ENCODE measurements at places on chromosomes 12 and 14. TPM values are rescaled to one million over a fixed set of nuclear protein-coding genes. Genes with fewer than 3 reads are reported as not detected.

- DNase-seq: no peak
Observed at GRCh38 chr12:120015313-120015712, 26.3 kb downstream of the BICDL1 start.

- no peak for DNase-seq
Observed at GRCh38 chr12:2609020-2609419, 185.8 kb upstream of the FKBP4 start.

DNA sequence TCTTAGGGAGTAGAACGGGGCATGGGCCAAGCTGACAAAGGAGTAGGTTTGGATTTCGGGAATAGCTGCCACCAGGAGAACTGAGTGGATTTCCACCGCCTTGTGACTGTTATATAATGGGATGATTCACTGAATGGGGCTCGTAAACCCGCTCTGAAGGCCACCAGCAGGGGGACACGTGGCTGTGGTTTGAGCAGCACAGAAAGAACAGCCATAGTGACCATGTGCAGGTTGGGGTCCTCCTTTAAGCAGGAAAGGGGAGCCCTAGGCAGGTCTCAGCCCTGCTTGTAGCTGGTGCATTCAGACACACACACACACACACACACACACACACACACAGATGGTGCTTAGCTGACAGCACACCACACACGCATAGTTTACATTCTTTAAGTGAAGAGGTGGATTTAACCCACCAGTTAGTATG is 8.6 kb upstream of the ASB2 start:
- peak; percentile 54 for DNase-seq

GRCh38 chr12:5485454-5485853 is 53.5 kb downstream of the NTF3 start:
- DNase-seq: no peak

DNA sequence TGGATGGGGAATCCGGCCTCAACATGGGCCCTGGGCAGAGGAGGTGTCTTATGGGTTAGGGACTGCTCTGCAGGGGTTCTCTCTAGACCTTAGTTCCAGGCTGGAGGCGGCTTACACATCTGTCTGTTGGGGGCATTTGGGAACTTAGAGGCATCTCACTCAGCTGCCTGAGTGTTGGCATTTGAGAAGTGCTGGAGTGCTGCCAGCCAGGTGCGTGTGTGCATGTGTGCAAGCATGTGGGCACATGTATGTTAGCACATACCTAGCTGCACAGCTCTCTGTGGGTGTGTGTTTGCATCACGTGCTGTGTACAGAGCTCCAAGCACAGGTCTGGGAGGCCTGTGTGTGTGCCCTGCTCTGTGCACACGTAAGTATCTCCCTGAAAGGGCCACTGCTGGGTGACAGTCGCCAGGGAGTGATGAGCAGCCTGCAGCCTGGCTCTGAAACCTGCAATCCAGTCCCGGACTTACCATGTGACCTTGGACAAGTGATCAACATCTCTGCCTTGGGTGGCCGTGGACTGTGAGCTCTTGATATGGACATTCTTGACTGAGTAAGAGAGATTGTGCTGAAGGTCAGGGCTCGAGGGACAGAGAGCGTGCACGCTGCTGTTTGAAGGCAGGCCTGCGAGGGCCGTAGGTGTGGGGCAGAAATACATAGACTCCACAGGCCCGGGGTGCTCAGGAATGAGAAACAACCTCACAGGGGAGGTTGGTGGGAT is 5.2 kb downstream of the LRTM2 start:
- no peak for DNase-seq

- no peak for DNase-seq
Observed at GRCh38 chr12:5441497-5442236, 9.8 kb downstream of the NTF3 start.

- no peak for DNase-seq
Observed at GRCh38 chr12:118219772-118220171, 83.8 kb downstream of the PEBP1 start.

DNA sequence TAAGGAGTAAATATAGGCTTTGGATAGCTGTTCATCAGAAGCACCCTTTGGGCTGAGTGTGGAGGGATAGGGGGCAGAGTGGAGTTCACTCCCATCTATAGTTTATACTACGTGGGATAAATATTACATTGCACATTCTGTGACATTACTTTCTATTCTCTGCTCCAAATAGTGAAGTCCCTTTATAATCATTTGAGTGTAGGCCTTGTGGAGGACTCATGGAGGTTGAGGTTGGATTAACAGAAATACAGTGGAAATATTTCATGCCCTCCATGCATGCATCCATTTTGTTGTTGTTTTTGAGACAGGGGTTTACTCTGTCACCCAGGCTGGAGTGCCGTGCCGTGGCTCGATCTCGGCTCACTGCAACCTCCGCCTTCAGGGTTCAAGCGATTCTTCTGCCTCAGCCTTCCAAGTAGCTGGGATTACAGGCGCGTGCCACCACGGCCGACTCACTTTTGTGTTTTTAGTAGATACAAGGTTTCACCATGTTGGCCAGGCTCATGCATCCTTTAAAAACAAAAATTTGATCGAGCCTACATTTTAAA is 1.4 kb downstream of the CHPT1 start:
- DNase-seq: no peak

GRCh38 chr14:61470961-61471293 is 149.5 kb downstream of the PRKCH start:
- DNase-seq: no peak

DNA sequence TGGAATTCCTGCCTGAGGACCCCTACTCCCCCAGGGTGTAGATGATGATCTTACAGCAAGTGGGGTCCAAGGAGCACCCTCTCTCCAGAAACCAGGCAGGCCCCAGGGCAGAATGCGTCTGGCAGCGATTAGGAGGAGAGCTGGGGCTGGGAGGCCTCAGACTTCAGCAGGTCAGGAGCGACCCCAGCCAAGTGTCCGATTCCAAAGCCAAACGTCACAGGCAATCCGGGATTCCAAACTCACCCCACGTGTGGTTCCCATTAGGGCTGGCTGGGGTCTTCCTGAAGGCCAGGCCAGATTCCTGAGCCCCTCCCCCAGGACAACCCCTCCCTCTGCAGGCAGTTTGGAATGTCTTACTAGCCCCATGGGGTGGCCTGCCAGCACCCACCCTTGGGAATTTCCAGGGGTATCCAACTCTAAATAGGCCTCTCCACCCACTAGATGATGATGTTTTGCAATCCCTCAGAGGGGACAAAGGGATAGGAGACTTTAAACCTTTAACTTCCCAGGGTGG is 17.3 kb upstream of the FIGNL2 start:
- no peak for DNase-seq

DNA sequence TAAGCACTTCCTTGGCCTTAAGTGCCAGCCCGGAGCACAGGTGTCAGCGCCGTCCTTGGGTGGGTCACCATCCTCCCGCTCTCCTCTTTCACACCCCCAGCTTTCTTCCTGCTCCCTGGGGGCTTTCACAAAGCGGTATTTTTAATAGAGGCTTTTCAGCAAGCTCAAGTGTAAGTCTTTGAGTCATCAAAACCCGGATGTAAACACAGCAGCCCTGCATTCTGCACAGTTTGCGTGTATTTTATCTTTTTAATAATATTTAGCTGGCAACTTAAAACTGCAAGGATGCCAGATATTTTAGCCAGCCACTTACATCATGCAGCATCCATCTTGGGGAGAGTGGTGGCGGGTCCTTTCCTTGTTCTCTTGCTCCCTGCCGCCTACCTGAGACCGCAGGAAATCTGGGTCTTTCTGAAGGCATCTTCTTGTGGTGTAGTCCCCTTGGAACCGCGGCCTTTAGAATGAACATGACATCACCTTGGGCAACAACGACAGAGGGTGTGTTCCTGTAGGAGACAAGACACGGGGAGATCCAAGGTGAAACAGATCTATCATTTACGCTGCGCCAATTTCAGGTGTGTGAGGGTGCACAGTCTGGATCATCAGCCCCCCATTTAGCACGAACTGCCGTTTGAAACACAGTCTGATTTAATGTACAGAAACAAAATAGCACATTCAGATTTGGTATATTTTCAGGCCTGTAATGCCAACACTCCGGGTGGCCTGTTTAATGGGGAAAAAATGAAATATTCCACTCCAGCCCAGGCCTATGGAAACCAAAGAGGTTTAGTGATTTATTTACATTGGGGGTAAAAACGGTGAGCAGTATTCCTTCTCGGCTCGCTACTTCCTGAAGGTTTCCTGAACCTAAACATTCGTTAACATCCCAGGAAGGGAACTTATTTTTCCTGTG is 12.5 kb upstream of the IRF2BPL start:
- no peak for DNase-seq

DNA sequence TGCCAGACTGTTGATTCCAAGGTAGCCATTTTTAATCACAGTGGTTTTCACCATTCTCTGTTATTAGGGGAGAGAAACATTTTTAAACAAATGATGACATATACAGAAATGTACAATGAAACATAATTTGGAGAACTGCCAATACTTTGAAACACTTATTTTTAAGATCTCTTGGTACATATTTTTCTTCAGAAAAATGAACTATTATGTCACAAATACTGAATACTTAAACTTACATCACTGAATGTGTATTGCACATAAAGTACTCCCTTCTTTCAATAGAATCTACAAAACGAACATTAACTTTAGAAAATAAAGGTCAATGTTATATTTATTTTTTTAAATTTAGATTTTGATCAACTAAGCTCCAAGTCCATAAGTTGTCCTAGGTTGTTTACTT is 71.7 kb upstream of the CPNE8 start:
- no peak for DNase-seq

DNA sequence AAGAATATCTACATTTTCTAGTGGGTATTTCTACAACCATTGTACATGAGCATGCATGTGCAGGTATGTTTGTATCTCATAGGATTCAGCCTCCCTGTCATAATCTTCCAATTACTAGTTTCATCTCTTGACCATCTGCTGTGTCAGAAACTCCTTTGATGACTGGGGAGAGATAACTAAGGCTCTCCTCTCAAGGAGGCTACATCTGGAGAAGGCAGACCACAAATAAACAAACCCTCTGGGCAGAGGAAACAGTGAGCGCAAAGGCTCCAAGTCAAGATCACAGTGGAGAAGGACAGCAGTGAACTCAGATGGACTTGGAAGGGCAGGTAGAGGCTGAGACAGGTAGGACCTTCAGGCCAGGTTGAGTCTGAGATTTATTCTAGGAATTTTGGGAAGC is 166.4 kb downstream of the PELI2 start:
- DNase-seq: no peak

GRCh38 chr14:92386637-92387036 is 63.7 kb downstream of the SLC24A4 start:
- DNase-seq: no peak

GRCh38 chr12:131894981-131895639 is 688 bp downstream of the ULK1 start:
- peak; percentile 47 for DNase-seq

- DNase-seq: no peak
Observed at GRCh38 chr12:104738776-104739642, 219.1 kb downstream of the SLC41A2 start.

- DNase-seq: no peak
Observed at GRCh38 chr14:93928184-93929047, 1.3 kb downstream of the FAM181A start.

GRCh38 chr14:102591944-102592762 is at the start of gene RCOR1:
RCOR1 (plus strand) TSS chr14:102592649; CDS start chr14:102592887, 238 bp downstream.
- peak; percentile 99 for DNase-seq

- no peak for DNase-seq
Observed at GRCh38 chr14:99821519-99822508, 28.6 kb downstream of the EML1 start.

GRCh38 chr14:87170179-87170578 is 822.8 kb downstream of the GALC start:
- no peak for DNase-seq

DNA sequence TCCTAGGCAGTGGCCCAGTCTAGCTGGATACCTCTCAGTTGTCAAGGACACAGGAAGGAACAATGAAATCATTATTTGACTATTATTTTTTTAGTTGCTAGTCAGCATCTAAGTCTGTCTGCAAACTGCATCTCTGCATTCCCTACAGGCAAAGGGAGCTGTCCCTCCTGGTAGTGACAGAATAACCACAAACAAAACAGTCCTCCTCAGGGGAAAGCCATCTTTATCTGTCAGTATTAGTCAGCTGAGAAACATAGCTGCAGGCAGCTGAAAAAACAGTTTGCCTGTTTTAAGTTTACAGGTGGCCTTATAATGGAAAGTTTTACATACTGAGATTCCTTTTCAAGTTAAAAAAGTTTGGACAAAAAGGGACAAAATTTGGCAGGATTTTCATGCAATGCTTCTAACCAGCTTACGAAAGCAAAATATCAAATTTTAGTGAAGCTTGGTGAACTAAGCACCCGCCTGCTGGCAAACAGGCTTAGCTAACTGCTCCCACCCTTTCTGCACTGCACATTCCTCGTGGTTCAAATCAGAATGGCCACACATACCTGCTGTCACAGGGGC is 29.5 kb downstream of the SLC25A21 start:
- DNase-seq: no peak

DNA sequence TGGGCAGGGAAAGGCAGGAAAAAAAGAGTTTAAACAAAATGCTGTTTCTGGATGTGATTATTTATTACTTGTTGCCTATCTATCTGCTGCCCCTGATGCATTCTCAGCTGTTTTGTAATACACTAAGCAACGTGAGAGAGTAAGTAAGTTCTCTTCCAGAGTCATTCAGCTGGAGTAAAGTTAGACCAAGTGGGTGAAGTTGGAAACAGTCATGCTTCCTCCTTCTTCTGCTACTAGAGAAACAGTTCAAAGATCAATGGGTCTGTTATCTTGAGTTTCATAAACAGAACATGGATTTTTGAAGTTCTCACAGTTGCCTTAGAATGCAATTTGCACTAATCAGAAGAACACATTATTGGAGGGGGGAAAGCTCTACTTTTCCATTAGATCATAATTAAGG is 279.3 kb downstream of the EGLN3 start:
- no peak for DNase-seq

GRCh38 chr14:60616461-60616959 is 32.8 kb downstream of the SIX1 start:
- DNase-seq: no peak

GRCh38 chr12:105342464-105342863 is 12.0 kb downstream of the C12orf75 start:
- no peak for DNase-seq

GRCh38 chr14:58722441-58722840 is 84.7 kb downstream of the DACT1 start:
- DNase-seq: no peak

- no peak for DNase-seq
Observed at GRCh38 chr12:111761706-111762105, 5.0 kb upstream of the ALDH2 start.

GRCh38 chr12:78181544-78182162 is 351.0 kb downstream of the NAV3 start:
- no peak for DNase-seq

- DNase-seq: peak; percentile 16
Observed at GRCh38 chr14:104364830-104365229, 214.7 kb upstream of the C14orf180 start.

GRCh38 chr12:106249411-106250135 is 1.8 kb upstream of the CKAP4 start:
- no peak for DNase-seq

Gene OR4L1
- not detected for total RNA-seq

Gene CLEC4C
- total RNA-seq: not detected

Gene GPHN
- 25.1 TPM for total RNA-seq

Gene FAM161B
- total RNA-seq: 4.1 TPM

Gene ZC2HC1C
- total RNA-seq: 11.3 TPM

Gene ZNF891
- 1.0 TPM for total RNA-seq

Gene AQP6
- total RNA-seq: not detected

Gene TAPBPL
- 11.1 TPM for total RNA-seq

Gene AP1G2
- 10.7 TPM for total RNA-seq

Gene LAG3
- 0.22 TPM for total RNA-seq

Gene AKAP3
- 3.0 TPM for total RNA-seq

Gene KRT83
- total RNA-seq: not detected

Gene USP44
- total RNA-seq: 0.73 TPM

Gene ATL1
- 0.89 TPM for total RNA-seq

Gene LIN7A
- 9.8 TPM for total RNA-seq

Gene TCL1B
- total RNA-seq: not detected

Data from Right ventricle myocardium superior (tissue), 1 donor.